ENCODE measurements at places on chromosomes 3 and 15.
A peak's percentile ranks its signal among the peaks of the same experiment; 100 is the strongest.

- peak; percentile 9 for DNase-seq
Measured at GRCh38 chr3:71063773-71064290, 519.7 kb downstream of the FOXP1 start.

DNA sequence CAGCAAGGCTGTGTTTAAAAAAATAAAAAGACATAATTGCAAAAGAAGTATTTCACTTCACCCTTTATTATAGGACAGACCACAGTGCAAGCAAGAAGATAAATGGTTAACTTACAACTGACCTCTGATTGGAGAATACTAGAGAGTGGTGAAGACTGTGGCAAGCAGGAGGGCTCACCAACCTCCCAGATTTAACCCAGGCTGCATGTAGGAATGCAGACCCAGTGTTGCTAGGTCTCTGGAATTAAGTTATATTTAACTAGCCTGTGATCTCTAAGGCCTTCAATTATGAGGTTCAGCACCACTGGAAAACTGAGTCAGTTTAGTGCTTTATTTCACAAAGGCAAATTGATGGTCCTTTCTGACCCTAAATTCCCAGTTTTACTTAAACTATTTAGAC, 436.6 kb downstream of the LPP start:
- no peak for DNase-seq

GRCh38 chr15:23646165-23647000, 1.3 kb downstream of the MAGEL2 start:
- DNase-seq = no peak

DNA sequence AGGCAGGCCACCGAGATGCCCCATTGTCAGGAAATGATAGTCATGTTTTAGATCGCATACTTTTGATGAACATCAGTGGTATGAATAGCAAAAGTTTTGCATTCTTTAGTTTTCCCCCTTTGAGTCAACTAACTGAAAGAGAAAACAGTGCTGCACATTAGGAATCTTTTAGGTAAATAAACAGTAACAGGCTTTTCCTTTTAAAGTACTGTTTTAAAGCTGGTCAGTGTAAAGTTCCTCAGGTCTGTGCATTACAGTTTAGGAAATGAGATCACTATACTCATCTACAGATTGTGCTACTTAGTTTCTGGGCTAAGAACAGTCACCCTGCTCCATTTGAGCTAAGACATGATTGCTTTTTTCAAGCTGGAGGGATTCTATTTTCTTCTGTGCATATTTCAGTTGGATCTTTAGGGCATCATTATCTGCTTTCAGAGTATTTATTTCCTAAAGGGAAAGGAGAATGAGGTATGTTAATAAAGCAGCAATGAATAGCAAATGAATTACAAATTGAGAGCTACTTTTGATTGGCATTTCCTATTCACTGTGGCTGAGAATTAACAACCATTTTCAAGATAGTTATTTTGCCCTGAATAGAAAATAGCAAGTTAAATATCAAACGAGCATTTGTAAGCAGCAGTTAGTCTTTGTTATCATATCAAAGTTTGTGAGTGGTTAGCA, 36.5 kb downstream of the FAM98B start:
- no peak for DNase-seq

DNA sequence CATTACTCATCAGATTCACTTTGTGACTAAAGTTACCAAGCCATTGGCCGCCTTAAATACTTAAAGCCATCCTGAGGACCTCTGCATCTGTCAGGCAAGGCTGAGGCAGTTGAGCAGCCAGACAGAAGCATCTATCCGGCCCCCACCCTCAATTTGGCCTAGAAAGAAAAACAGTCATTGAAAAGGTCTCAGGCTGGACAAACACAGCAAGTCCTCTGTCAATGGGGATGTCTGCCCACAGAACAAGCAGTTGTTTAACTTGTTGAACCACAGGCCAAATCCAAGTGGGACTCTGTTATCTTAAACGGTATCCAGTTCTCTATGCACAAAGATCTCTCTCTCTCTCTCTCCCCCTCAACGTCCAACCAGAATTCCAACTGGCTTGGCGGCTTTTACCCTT, 2.8 kb downstream of the ZIC4 start:
- no peak for DNase-seq

- no peak for DNase-seq
Measured at GRCh38 chr3:194577986-194578905, 55.0 kb downstream of the TMEM44 start.

DNA sequence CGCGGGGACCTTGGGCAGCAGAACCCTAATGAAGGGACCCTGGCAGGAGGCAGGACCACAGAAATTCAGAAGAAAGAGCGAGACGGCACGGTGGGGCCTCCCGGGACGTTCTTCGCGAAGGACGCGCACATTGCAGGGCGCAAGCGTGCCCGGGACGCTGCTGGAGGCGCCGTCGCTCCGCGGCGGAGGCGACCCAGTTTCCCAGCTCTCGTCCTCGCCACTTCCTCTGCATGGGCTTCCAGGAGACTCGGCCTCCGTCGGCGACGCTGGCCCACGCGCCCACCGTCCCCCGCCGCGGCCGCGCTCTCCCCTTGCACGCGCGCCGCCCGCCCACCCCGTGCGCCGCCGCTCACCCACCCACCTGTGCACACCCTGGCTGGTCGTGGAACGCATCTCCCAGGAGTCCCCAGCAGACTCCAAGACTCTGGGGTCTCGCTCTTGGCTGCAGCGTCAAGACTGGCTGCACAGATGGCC, 31.8 kb upstream of the SMAD3 start:
- DNase-seq = no peak

- DNase-seq = no peak
Measured at GRCh38 chr15:98771541-98771940, 123.2 kb downstream of the IGF1R start.

GRCh38 chr15:22780267-22780666, 6.2 kb upstream of the NIPA1 start:
- no peak for DNase-seq

GRCh38 chr3:133915685-133916658, 20.3 kb upstream of the RAB6B start:
- no peak for DNase-seq

- no peak for DNase-seq
Measured at GRCh38 chr3:3177861-3178497, 1.5 kb downstream of the CRBN start.

GRCh38 chr3:58062472-58062871, 54.2 kb downstream of the FLNB start:
- no peak for DNase-seq

GRCh38 chr15:58639002-58639756, 110.3 kb downstream of the ADAM10 start:
- DNase-seq = no peak

DNA sequence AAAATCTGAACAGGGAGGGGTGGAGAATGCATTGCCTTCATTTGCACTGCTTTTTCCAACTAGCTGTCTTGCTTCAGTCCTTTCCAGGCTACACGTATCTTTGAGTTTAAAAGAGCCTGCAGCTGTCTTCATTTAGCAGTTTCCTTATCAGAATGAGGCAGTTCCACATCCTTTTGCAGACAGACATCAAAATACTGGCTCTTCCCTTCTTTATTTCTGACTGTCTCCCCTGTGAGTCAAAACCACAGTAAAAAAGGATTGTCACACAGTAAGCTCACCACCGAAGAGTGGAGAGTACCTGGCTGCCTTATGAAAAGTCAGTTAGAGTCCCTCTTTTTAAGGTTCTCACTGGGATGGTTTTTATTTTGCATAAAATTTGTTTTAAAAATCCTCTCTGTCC, 205.5 kb upstream of the CD96 start:
- peak; percentile 68 for DNase-seq

DNA sequence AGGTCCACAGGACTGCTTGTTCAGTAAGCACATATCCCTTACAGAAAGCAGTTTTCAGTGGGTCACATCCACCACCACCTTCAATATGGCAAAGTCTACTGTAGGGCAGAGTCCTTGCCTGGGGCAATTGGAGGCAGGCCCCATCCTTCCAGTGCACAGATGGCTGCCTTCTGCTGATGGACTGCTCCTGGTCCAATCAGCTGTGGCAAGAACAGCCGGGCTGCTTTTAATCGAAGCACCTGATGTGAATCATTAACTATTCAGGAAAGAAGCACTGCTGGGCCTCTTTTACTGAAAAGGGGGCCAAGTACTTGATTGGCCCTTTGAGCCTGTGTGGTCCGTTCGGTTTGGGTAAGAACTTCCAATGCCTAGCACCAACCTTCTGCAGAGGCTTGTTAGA, 24.4 kb downstream of the LARS2 start:
- DNase-seq = no peak

DNA sequence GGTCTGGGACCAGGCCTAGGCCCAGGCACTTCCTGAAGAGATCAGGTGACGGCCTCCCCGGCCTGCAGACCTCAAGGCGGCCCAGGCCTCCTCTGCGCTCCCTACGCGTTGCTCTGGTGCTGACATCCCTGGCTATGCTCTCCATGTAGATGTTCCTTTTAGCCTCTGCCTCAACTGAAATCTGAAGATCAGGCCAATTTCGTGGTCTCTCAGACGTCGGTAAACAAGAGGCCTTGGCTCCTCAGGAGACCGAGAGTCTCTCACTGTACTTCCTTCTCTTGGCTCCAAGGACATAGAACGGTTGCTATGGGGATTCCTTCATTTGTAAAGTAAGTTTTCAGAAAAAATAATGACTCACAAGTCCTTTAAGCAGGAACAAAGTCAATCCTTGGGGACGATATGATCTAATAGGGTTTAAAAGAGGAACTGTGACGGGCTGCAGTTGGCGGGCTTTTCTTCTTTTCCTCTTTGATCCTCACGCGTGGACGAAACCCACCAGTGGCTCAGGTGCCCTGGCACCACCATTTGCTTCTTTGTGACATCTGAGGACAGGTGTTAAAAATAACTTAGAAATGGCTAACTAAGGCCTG, 55.6 kb upstream of the CGNL1 start:
- no peak for DNase-seq

GRCh38 chr15:64050281-64051092, 4.2 kb upstream of the DAPK2 start:
- no peak for DNase-seq

GRCh38 chr3:12158387-12159226, at the start of gene TIMP4:
TIMP4 (minus strand) TSS chr3:12158912; CDS start chr3:12158840, 72 bp downstream.
- no peak for DNase-seq

DNA sequence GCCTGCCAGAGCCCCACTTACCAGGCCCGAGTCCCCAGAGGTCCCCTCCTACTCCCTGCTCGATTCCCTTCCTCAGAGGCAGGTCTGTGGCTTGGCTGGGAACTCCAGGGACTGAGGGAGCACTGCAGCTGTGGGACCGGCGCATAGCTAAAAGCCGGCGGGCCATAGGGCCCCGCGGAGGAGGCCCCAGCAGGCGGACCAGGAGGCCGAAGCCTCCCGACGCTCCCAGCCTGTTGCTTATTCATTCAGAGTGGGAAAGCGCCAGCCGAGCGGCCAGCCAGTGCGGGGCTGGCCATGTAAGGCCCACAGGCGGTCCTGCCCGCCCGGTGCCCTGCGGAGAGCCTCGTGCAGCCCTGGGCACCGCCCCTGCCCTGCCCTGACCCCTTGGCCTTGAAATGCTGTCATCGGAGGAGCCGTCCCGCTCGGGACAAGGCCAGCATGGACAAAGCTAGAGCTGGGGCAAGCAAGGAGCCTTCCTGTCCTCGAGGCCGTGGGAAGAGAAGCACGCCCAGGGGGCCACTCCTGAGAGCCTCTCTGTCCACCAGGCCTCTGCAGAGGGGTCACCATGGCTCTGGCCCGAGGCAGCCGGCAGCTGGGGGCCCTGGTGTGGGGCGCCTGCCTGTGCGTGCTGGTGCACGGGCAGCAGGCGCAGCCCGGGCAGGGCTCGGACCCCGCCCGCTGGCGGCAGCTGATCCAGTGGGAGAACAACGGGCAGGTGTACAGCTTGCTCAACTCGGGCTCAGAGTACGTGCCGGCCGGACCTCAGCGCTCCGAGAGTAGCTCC, at the start of gene LOXL1:
Gene LOXL1 (plus strand): TSS at position 244 of the 784 bp plus-strand sequence. CDS start 322 bp downstream, at position 566.
- DNase-seq = no peak

DNA sequence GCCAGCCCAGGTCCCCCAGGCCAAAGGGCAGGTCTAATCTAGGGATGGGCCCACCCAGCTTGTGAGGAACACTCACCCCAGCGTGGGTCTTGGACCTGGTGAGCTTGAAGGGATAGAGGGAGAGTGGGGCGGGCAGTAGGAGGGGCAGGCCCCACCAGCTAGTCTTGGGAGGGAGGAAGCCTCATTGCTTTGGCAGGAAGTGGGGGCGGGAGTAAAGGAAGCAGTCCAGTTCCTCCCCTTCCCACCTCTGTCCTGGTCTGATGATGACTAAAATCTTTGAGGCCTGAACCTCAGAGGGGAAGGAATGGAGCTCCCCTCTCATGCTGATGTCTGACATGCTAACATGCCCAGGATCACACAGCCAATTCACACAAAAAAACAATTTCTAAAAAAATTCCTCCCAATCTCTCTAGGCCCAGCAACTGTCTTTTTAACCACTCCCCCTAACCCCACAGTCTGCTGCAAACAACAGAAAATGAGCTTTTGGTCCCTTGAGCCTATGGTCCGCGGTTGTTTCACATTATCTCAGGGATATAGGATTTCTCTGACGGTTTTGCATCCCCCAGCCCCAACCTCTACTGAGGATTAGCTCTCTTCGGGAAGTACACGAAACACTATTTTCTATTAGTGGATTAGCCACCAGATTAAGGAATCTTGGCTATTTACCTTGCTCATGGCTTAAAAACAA, 30.7 kb upstream of the DUSP7 start:
- DNase-seq = peak; percentile 85

DNA sequence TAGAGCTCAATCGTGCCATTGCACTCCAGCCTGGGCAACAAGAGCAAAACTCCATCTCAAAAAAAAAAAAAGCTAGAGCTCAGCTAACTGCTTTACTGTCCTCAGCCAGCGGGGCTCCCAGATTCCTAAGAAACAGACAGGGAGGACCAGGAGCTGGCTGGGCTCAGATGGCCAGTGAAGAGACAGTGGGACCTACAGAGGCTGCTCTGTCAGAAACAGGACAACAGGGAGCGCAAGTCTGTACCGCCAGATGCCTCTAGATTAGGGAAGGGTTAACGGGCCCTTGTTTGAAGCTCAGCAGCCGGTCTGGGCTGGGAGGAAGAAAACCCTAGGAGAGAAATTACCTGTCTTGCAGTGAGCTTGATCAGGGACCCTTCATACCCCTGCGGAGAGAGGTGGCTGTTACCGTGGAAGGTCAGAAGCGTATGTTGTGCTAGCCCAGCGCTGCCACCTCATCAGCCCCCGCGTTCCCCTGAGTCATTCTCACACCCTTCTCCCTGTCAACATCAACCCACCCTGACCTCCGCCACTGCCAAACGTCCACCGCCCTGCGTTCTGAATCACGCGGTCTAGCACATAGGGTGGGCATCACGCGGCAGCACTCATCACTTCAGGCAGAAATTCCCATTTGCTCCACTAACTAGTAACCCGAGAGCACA, 25.3 kb downstream of the RBPMS2 start:
- no peak for DNase-seq

DNA sequence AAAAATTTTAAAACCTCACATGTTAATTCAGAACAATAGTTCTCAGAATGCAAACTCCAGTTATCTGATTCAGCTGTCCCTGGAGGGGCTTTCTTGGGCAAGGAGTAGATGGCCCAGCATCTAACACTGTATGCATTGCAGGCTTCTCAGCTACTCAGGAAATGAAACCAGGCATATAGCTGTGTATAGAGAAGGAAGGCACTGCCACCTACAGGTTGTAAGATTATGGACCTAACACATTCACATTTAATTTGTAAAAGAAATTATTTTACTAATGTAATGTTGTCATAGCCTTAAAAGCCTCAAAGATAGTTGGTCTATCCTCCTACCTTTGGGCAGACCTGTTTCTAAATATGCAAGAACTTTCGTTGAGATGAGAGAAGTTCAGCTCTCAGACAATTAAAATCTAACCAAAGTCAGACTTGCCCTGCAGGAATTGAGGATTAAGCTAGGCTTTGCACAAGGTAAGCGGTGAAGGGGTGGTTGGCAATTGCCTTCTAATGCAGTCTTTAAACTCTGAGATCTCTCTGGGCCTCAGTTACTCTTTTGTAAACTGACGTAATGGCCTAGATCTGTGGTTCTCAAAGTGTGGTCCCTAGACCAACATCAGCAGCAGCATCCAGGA, 132.8 kb upstream of the SLC24A5 start:
- peak; percentile 8 for DNase-seq

GRCh38 chr15:80010131-80010673, 39.2 kb upstream of the BCL2A1 start:
- DNase-seq = no peak
